ENCODE measurements at places on chromosomes 11 and 22.

DNA sequence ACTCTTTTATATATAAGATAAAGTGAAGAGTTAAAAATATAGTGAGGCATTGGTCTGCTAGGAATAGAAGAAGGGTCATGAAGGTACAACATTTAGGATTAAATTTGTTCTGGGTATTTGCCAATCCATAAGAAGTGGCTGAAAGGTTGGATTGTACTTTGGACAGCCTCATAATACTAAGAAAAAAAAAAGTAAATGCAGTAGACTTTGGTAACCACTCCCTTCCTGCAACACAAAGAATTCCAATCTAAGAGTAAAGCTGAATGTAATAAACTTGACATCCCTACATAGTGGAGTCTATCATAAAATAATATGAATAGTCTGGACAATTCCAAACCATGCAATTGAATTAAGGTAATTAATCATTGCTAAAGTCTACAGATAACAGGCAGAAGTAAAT lies 2294.4 kb downstream of the LRRC4C start:
- no peak for DNase-seq

DNA sequence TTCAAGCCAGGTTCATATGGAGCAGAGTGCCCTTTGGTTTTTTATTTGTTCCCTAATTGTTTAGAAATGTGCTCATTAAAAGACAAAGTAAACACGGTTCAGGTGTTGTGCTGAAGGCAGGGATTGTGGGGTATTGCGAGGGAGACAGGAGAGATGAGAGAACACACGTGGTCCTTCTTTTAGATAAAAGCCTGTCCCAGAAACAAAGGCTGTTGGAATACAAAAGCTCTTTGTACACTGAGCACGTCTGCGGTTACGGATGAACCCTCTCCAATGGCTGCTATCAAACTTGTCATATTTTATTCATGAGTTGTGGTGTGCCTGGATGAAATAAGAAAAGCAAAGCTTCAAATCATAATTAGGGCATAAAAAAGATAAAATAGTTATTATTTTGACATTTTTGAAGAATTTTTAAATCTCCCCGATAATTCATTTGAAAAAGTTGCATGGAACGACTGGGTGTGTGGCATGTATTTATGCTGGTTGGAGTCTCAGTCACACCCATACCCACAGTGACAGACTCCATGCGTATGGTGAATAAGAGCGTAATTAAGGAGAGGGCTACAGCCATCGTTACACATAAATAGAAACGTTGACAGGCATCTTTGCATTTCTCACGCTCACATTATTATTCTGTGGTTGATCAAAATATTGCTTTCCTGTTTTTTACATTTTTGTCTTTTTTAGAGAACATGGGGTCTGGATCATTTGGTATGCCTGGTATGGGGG lies 92.9 kb downstream of the NELL1 start:
- peak; percentile 32 for DNase-seq

DNA sequence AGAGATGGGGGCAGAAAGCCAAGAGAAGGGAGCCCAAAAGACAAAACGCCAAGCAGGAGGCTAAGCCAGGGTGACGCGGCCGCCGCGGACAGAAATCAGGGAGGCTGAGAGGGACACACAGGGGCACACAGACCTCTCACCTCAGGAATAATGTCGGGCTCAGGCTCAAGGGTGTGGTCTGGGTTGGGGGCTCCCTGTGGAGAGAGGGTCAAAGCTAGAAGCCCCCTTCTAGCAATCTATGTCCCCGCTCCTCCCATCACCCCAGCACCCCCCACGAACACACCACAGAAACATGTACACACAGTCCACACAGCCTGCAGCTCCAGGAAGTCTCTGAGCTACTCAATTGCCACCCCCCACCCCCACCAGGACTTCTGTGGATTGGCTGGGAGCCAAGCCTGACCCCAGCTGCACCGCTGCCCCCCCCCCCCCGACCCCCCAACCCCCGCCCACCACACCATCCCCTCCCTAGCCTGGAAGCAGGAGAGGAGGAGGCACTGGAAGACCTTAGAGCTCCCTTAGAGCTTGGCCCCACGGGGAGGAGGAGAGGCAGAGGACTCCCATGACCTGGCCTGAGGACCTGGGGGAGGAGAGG lies 6.9 kb downstream of the BCL9L start:
- peak; percentile 68 for DNase-seq

DNA sequence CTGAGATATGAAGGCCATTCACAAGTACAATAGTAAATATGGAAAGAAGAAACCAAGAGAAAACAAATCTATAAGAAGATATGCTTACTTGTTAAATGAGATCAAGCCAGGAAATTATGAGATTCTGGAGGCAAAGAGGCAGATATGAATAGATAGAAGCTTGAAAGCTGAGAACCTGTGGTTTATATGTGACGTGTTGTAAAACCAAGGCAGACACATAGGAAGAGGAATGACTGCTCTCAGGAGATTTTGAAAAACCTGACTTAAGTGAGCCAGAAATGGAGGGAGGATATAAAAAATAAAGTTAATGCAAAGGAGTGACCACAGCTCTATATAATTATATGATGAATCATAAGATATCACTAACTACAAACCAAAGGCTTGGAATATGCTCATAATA lies 1160.5 kb upstream of the CNTN5 start:
- no peak for DNase-seq

GRCh38 chr11:115886422-115886733 lies 382.2 kb upstream of the CADM1 start:
- no peak for DNase-seq

DNA sequence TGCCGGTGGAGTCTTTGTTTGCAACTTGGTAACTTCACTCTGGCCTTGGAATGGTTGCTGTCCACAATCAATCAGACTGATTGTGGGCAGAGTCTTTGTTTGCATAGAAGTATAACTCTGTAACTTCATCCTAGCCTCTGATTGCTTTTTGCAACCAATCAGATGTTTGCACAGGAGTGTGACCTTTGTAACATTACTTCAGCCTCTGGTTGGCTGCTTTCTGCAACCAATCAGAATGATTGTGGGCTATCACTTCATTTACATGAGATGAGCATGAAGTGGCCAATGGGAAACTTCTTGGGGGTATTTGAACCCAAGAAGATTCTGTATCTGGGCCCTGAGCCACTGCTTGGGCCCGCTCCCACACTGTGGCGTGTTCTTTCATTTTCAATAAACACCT lies 79.6 kb upstream of the CLDN5 start:
- DNase-seq: no peak

DNA sequence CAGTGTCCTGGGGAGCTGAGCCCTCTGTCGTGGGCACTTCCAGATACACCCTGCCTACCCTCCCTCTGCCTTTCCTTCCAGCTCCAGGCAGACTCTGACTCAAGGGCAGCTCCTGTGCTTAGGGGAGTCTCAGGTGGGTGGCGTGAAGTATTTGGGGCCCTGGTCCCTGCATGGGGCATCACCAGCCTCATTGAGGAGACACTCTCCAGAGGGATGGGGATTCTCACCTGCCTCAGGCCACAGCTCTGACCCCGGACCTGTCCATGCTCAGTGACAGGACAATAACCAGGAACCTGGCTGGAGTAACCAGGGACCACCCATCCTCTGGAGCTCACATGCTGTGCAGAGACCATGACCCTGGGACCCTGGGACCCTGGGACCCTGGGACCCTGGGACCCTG lies 41.2 kb downstream of the GGTLC2 start:
- DNase-seq: no peak

GRCh38 chr11:30893318-30893717 lies 307.2 kb upstream of the MPPED2 start:
- no peak for DNase-seq

GRCh38 chr22:19728836-19729235 lies 5.5 kb downstream of the GP1BB start:
- no peak for DNase-seq

DNA sequence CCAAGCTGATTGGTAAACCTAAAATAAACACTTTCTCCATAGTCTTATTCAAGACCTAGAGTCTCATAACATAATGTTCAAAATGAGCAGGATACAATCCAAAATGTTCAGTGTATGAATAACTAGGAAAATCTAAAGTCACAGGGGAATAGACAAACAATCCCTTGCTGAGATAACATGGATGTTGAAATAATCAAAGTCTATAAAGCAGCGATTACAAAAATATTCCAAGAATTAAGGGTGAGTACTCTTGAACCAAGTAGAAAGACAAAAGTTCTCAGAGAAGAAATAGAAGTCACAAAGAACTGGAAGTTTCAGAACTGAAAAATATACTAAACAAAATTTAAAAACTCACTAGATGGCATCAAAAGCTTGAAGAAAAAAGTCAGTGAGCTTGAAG lies 561.0 kb downstream of the INSC start:
- no peak for DNase-seq

GRCh38 chr22:25365491-25366261 lies 146.2 kb downstream of the CRYBB2 start:
- no peak for DNase-seq

DNA sequence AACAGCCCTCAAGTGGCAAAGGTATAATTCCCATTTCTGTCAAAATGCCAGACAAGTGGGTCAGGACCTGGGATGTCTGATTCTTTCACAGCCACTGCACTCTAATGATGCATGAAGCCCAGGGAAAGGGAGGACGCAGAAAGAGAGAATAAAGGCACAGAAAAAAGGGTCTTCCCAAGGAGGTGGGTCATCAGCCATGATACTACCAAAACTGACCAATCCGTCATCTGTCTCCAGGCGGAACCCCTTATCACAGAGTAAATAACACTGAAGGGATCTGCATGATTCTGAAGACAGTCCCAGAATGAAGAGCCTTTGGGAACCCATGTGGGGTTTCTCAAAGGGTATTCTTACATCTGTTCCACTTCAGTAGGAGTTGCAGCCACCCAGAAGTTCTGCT lies 73.8 kb upstream of the OPCML start:
- DNase-seq: no peak

GRCh38 chr11:125289419-125290098 lies 125.0 kb downstream of the PKNOX2 start:
- DNase-seq: no peak

DNA sequence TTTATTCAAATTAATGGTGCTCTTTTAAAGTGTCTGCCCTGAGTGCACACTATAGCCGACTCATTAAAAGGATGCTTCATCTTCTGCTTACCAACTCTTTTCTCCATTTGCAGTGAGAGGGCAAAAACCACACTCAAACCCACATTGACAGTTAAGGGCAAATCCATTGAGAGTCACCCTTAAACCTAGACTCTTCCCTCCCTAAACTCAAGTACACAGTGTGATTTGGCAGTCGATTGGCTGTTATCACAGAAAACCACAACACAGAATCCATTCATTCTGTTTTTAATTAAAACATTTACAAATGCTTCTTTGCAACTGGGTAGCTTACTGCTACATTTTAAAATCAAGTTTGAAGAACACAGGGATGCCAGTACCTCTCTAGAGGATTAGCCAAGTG lies 120.0 kb downstream of the CADM1 start:
- DNase-seq: peak; percentile 43

- peak; percentile 45 for DNase-seq
Observed at GRCh38 chr11:45102810-45103621, 43.4 kb upstream of the PRDM11 start.

DNA sequence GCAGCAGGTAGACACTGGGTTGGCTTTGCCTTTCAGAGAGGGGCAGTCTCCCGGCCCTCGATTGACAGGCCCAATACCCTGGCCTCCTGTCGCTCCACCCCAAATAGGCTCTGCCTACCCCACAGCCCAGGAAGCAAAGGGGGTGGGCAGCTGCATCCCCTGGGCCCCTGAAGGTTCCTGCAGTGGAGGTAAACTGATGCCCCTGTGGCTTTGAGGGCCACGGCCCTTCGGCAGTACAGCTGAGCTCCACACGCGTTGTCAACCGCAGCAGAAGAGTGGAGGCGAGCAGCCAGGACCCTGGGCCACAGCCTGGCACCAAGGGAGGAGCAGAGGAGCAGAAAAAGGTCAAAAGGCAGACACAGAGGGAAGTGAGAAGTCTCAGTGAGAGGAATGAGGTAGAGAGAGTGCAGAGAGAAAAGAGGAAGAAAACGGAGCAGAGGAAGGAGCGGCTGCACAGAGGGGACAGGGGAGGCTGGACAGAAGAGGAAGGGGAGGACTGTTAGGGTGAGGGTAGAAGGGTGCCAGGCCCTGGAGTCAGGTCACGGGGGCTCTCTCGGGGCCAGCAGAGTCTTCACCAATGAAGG lies 64.0 kb downstream of the SLC22A12 start:
- DNase-seq: no peak

DNA sequence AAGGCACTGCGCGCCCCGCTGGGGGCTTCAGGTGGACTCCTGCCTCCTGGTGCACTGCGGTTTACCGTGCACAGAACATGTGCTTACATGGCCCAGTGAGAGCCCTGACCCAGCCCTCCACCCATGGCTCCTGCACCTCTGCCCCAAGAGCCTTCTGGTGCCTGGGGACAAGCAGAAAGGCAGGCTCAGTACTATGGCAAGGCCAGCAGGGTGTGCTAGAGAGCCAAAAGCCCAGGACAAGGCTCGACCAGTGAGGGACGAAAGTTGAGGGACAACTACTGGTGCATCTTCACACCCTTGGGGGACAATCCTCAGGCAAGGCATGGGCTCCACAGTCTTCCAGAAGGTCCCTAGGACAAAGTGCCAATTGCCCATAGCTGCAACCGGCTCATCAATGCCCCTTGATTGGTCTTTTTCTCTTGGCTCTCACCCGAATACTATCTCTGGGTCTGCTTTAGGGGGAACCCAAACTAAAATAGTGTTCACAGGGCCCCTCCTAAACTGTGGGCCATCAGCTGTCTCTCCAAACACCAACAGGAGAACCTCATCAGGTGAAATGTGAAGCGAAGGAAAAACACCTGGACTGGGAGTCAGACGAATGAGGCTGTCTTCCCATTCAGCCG lies 13.5 kb downstream of the PGA5 start:
- peak; percentile 43 for DNase-seq

DNA sequence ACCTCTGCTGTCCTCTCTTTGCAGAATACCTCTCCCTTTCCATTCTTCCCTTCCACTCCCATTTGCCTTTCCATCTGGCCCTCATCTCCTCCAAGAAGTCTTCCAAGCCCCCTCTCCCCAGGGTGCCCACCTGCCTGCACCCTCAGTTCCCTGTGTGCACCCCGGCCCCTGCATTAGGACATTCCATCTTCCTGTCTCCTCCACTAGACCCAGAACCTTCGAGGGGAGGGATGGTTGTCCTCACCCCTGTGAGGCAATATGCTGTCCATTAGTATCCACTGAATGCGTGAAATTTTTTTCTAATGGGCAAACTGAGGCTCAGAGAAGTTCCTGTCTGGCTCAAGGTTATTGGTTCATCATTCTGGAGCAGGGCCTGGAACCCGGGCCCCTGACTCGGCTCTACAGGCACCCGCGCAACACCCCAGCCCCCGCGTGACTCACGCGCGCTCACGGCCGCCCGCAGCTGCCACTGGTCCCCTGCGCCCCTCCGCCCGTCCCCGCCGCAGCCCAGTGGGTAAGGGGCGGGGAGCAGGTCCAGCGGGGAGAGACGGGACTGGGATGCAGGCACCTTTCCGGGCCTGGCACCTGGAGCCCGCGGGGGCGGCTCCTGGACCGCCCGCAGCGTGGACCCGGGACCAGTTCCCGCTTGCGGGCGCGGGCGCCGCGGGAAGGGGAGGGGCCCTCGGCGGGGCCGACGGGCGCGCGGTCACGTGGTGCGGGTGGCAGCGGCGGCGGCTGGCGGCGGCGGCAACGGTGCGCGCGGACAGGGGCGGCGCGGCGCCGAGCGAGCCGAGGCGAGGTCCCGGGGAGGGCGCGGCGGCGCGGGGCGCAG lies 7.0 kb downstream of the SEPTIN3 start:
- peak; percentile 8 for DNase-seq

GRCh38 chr11:126498281-126498680 lies 142.8 kb downstream of the ST3GAL4 start:
- DNase-seq: no peak
